ENCODE measurements at places on chromosomes 11 and 22.

GRCh38 chr22:19565382-19566278, 41.4 kb upstream of the CLDN5 start:
- DNase-seq = no peak

DNA sequence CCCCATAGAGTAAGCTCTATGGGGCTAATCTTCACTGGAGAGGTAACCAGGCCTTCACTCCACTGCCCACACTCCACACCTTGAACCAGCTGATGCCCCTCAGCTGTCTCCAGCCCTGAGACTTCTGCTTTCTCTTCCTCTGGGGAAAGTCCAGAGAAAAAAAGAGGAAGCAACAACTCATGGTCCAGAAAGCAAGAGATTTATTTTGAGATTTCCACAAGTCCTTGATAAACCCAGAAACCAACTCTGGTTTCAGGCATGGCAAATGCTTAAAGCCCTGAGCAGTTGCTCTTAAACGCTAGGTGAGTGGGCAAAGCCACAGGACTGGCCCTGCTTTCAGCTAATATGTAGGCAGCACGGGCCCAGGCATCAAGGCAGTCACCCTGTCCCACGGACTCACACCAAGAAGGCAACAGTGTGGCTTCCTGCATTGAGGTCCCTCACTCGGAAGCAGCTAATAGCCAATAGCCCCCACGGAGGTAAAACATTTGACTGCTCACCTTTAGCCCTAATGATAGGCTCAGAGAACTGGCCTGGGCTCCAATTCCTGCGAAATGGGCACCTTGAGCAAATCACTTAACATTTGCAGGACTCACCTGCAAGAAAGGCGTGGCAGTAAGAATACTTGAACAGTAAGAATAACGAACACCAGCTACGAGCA, 4.3 kb downstream of the CYB561A3 start:
- DNase-seq = no peak

DNA sequence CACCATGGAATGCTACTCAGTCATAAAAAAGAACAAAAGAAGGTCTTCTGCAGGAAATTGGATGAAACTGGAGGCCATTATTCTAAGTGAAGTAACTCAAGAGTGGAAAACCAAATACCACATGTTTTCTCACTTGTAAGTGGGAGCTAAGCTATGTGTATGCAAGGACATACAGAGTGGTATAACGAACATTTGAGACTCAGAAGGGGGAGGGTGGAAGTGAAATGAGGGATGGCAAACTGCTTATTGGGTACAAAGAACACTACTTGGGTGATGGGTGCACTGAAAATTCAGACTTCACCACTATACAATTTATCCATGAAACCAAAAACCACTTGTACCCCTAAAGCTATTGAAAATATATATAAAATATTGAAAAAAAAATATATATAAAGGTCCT, 13.4 kb upstream of the CAT start:
- DNase-seq = no peak

- DNase-seq = no peak
Observed at GRCh38 chr11:62580959-62581715, 7.4 kb upstream of the EEF1G start.

DNA sequence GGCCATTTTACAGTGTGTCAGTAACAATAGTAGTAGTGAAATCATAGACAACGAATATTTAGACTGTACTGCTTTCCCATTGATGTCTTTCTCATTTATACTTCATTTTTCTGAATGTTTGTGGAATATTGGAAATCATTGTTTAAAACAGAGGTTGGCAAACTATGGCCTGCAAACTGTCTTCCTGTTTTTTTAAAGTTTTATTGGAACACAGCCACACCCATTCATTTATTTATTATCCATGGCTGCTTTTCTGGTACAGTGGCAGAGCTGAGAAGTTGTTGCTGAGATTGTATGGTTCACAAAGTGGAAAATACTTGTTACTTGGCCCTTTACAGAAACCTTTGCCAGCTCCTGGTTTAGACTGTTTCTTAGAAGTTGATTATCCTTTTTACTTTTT, 13.7 kb downstream of the FAR1 start:
- DNase-seq = no peak

- peak; percentile 72 for DNase-seq
Observed at GRCh38 chr22:50200461-50201190, at the start of gene SELENOO. TSS of gene SELENOO (plus strand) at chr22:50201011. CDS start at chr22:50201037, 26 bp downstream.

DNA sequence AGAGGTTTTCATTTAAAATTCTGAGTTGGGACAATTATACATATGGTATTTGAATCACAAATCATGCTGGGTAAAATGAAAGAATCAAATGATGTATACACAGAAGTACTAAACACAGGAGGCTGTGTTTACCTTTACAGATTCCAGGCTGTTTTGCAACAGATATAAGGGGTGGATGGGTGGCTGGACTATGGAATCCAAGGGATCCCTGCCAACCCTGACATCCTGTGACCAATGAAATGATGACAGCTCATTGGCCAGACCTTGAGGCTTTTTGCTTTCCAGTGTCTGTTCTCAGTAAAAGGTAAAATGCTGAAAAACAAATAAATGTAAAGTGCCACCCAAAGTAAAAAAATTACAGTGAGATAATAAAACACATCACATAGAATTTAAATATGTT, 3.3 kb upstream of the DDI1 start:
- DNase-seq = peak; percentile 75

DNA sequence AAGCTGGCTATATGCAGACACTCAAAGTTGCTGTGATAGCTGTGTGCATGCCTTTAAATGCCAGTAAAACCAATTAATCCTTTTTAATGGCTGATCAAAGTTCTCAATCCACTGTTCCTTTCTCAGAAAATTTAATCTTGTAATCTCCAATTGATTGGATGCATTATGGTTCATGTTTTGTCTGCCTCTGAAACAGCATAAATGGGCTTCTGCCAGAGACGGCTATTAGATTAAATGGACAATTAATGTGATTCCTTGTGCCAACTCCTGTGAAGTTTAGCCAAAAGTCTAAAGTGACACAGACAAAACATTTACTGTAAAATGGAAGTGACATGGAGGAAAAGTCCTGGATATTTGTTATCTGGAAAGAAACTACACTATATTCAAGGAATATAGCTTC, 952.5 kb upstream of the FAT3 start:
- DNase-seq = no peak

GRCh38 chr11:131204765-131205380, 165.5 kb upstream of the NTM start:
- no peak for DNase-seq

DNA sequence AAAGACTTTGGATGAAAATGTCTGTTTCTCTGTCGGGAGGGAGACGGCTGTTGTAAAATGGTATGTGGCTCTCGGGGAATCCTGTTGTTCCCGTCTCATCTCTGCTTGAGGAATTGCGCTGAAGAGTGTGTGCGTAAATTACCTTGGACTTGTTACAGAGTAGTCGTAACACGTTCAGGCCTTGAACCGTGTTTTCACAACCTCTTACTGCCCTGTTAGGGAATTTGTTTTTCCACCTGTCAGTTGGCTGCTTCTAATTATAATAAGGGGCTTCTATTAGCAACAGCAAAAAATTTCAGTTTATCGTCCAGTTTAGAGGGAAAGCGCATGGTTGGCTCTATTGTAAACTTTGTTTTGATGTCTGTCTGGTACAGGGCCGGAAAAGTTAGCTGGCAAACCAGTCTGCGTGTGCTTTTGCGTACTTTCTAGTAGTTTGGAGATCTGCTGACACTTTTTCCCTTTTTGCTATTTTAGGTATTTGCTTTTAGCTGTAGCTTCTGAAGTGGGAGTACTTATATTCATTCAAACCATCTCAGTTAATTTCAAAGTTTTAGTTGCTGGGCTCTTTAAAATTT, 1.5 kb downstream of the HIPK3 start:
- no peak for DNase-seq

DNA sequence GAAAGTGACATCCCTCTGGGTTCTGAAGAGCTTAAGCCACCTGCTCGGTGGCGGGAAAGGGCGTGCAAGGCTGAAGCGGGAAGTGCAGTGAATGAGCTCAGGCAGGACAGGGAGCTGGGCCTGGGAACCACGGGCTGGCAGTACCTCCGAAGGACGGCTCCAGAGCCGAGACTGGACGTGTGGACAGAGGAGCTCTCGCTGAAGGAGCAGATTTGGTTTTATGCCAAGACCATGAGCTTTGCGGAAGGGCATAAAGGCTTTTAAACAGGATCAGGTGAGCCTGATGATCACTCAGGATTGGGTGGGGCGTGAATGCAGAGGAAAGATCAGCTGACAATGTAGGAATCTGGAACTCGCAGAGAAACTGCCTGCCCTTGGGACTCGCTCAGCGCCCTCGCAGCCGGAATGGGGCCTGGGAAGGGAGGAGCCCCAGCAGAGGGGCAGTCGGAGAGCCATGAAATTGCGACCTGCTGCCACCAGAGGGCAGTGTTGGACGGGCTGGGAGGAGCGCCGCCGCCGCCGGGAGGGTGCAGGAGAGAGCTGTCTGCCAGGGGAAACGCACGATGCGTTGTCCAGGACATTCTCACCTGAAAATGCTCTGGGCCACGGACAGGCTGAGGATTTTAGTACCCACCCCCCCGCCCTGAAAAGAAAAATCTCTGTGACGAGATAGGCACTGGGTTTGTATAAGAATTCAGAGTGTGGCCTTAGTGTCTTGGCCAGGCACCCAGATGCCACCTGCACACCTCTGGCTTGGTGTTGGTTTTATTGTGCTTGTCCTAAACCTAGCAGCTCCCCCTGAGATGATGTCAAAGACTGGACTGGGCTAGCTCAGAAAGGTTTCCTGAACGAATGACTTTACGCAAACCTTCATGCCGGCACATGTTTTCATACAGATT, 324.4 kb downstream of the NTM start:
- peak; percentile 51 for DNase-seq

GRCh38 chr11:120141768-120142423, 4.0 kb upstream of the TRIM29 start:
- no peak for DNase-seq

- no peak for DNase-seq
Observed at GRCh38 chr11:78208257-78209165, 19.8 kb downstream of the USP35 start.

DNA sequence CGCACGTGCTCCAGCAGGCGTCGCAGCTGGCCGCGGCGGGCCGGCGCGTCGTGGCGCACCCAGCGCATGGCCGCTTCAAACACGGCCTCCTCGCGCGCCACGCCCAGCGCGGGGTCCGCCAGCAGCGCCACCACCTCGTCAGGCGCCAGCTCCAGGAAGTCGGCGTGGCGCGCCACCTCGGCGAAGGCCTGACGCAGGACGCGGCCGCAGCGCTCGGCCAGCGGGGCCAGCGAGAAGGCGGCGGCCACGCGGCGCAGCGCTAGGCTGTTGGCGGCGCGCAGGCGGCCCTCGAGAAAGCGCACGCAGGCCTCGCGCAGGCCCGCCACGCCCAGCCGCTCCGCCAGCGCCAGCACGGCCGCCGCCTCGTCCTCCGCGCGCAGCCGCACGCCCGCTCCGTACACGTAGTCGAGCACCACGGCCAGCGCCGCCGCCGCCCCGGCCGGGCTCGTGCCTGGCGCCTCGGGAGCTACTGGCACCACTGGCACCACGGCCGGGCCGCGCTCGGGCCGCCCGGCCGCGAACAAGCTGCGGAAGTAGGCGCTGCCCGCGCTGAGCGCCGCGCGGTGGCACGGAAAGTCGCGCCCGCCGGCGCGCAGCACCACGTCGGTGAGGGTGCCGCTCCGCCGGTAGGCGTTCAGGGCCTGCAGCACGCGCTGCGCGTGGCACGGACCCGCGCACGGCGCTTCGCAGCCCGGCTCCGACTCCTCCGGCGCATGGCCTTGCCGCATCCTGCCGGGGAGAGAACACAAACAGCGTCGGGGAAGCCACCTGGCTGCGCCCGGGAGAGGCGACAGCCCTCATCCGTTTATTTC, 2.9 kb downstream of the KLHL35 start:
- DNase-seq = peak; percentile 29

- DNase-seq = no peak
Observed at GRCh38 chr22:42397332-42398249, 34.6 kb downstream of the NFAM1 start.

Data from fibroblast of skin of left quadriceps (primary cell).